NCI-H1417 treated with DMSO at 0.1 percent for 48 hours (cell line): ENCODE measurements at places on chromosomes 5 and 9.

DNA sequence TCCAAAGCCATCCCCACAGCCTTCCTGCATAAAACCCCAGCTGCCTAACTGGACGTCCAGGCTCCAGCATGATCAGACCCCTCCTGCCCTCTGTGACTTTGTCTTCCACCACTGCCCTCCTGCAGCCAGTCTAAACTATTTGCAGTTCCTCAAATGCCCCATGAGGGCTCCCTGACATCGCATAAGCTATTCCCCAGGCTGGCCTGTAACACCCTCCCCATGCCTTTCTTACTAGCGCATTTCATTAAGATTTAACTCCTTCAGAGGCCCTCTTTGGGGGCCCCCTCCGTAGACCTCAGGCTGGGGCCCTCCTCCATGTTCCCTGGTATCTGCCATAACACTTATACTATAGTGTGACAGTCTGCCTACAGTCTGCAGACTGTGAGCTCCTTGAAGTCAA is 15.5 kb upstream of the SMIM23 start:
- no peak for DNase-seq

DNA sequence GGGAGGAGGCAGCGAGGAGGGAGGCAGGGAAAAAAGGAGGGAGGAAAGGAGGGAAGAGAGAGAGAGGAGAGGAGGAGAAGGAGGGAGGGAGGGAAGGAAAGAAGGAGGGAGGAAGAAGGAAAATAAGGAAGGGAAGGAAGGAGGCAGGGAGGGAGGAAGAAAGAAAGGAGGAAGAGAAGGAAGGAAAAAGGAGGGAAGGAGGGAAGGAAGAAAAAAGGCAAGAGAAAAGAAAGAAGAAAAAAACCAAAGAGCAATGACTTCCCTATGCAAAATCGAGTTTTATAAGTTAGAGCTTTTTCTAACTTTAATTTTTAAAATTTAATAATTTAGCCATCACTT is 413 bp upstream of the GFI1B start:
- DNase-seq, result no peak

DNA sequence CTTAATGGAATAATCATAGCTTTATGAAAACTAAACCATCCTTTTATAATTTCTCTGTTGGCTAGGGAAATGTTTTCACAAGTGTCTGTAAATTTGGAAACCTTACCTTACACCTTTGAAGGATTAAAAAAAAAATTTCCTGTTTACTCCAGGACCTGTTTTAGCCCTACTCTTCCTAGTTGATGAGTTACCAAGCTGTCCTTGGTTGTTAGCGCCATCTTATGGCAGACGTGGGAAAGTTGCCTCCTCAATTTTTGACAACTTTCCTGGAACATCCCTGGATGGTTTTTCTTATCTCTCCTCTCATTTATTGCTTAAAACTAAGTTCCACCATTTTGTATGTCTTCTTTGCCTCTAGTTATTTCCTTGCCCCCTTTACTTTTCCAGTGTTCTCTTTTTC is 25.7 kb downstream of the ZSWIM6 start:
- no peak for DNase-seq

- no peak for DNase-seq
Measured at GRCh38 chr5:100456615-100457014, 78.6 kb upstream of the FAM174A start.

- no peak for DNase-seq
Measured at GRCh38 chr5:155027993-155028629, 14.6 kb downstream of the KIF4B start.

GRCh38 chr5:93331241-93331640 is 249.8 kb downstream of the NR2F1-AS1 start:
- no peak for DNase-seq

DNA sequence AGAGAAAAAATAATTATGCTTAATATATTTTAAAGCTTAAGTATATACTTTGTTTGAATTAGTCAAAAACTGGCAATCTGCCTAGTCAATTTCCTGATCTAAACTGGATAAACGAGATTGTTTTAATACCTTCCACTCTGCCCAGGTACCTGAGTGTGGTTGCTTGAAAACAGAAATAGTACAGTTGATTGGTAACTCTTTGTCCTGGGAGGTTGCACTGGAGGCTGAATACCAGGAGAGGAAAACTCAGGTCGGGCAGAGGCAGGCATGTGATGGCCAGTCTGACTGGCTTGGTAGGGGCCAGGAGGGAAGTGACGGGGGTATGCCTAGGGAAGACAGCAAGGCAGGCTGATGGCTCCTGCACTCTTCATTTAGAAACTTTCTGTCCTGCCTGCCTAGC is 80.2 kb downstream of the PIK3R1 start:
- DNase-seq, result no peak

GRCh38 chr5:38157024-38157423 is 101.3 kb upstream of the EGFLAM start:
- no peak for DNase-seq

DNA sequence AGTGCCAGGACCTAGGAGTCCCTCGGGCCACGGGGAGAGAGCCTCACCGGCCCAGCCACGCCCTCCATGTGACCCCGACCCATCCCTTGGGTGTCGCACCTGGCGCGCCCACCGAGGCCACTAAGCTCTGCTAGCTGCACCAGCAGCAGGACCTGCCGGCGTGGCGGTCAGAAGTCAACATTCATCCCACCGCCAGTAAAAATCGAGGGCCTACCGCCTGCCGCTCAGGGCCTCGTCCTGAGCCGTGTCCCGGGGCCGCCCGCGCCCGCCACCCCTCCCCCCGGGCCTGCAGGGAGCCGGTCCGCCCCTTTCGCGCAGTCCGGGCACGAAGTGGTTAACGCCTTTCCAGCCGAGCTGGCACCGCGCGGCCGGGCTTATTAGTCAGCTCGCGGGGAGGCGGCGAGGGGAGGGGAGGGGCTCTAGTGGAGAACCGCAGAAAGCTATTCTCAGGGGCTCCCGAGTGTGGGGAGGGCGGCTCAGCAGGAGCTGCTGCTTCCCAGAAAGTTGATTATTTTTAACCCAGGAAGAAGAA is 124.4 kb downstream of the C9orf50 start:
- DNase-seq, result no peak

- DNase-seq, result no peak
Measured at GRCh38 chr9:22548625-22549024, 102.0 kb downstream of the DMRTA1 start.

DNA sequence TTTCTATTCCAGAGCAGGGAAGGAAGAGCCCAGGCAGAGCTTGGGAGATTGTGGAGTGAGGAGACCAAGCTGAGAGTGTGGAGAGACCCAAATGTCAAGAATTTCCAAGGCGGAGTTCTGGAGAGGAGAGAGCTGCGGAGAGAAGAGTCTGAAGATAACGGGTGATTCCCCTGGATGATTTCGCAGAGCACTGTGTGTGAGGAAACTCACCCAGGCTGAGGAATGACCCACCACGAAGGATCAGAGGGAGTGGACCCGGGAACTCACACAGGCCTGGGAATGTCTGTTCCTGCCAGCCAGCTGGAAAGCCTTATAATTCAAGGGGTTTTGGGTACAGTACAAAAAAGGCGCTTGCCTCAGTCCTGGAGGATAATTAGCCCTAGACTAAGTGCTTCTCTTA is 94.2 kb downstream of the WNK2 start:
- no peak for DNase-seq

DNA sequence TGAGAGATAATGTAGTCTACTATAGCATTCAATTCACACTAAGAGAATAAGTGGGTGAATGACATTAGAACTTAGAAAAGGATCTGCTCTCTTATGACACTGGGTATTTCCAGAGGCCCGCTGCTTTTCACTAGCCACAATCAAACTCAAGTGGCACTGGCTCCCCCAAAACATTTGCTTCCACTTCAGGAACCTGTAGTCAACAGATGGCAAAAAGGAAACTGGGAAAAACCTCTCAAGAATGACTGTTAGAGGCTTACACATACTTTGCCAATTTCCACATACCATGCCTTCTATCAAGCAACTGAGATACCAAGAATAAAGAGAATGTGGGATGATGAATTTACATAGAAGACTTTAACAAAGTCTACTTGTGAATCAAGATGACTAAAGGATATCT is 11.2 kb downstream of the POC5 start:
- no peak for DNase-seq

- no peak for DNase-seq
Measured at GRCh38 chr5:172891716-172892421, 57.8 kb downstream of the ERGIC1 start.

DNA sequence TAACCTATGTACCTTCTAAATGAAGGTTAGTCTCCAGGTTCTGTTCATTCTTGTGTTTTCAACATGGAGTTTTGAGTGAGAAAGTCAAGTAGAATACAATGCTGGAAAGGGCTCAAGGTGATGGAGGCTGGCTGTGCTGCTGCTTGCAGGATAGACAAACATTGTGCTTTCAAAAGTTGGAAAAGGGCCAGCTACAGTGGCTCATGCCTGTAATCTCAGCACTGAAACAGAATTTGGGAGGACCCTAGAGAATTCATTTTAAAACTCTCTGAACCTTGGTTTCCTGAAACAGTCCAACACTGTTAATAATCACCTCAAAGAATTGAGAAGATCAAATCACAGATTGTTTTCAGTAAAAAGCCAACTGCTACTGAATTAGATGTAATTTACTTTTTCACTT is 15.4 kb upstream of the IARS1 start:
- DNase-seq, result no peak

GRCh38 chr5:156251076-156251475 is 75.9 kb upstream of the SGCD start:
- DNase-seq, result no peak

DNA sequence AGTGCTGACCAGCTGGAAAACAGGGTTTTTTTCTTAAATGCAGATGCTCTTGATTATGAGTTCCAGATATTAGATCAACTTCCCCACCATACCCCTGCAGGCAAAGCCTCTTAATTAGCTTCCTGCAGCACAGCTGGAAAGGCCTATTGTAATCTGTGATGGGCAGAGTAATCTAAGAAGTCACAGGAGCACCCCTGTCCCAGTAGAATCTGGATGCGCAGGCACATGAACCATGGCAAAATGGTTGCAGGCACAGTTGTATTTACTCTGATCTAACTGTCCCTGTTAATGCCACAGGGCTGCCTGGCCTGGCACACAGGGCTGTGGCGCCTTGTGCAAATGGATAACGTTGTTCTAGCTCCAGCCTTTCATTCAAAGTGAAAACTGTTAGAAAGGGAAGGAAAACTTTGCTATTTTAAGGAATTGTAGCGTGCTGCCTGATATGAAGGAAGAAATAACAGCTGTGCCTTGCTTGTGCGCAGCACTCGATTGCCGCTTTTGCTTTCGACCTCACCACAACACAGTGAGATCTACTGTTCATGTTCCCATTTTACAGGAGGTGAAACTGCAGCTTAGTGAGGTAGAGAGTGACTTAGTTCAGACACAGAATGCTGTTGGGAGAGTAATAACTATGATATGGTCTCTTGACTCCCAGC is 2.3 kb downstream of the TGFBI start:
- DNase-seq, result no peak

DNA sequence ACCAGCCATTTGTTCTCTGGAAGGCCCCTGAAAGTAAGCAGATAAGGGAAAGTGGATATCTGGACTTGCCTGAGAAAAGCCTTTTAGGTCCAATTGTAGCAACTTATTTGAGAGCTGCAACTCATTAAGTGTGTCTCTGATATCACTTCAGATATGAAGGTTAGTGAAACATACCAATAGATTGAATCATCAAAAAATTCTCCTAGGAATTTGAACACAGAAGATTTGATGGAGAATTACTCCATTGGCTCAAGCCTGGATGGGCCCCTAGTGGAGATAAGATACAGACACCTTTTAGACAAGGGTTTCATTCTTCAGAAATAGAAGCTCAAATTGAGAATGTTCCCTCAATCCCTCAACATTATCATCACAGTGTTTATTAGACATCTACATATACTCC is 356.7 kb downstream of the NDUFS4 start:
- DNase-seq, result no peak
